ENCODE measurements at places on chromosomes 11 and 22.

DNA sequence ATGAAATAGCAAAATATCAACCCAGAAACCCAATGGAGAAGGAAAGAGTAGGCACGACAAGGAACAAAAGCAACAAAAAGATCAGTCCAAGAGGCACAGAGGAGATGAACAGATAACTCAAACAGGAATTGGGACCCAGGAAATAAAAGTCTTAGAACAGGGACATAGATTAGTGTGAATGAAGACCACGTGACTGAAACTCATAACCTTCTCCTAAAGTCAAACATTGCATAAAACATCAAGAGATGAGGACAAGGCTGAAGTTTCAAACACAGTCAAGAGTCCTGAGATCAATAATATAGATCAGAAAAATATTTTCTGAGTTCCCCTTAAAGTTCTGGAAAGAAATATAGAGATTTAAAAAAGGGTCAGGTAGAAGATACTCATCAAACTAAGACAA, 24.4 kb upstream of the OR56B4 start:
- DNase-seq = no peak

- DNase-seq = peak; percentile 10
Observed at GRCh38 chr22:28909375-28909774, 26.0 kb downstream of the ZNRF3 start.

- no peak for DNase-seq
Observed at GRCh38 chr11:70483077-70483861, 84.9 kb downstream of the CTTN start.

- no peak for DNase-seq
Observed at GRCh38 chr11:27317751-27318150, 45.3 kb downstream of the CCDC34 start.

DNA sequence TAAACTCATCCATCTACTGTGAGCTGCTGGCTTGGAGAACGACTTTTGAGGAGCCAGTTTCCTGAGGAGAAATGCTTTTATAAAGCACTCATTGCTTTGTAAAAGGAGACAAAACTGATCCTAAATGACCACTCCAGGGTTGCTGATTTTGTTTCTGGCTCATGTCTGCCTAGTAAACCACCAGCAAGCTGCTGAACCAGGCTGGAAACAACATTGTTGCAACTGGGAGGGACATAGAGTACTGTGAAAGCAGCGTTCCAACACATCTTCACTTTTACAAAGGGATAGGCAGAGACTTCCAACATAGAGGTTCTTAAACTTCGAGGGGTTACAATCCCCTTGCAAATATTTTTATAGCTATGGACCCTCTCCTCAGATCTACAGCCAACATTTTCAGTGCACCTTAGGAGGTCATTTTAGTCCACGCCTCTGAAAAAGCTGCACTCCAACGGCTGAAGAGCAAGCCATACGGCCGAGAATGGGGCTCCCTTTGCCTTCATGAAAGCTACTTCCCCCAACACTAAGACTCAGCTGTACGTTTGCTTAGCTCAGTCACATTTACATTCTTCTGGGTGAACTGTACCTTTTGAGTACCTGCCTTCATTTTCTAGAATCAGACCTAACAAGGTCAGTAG, 54.7 kb downstream of the PANX1 start:
- DNase-seq = no peak

GRCh38 chr11:17458268-17458667, 18.4 kb downstream of the ABCC8 start:
- DNase-seq = no peak

DNA sequence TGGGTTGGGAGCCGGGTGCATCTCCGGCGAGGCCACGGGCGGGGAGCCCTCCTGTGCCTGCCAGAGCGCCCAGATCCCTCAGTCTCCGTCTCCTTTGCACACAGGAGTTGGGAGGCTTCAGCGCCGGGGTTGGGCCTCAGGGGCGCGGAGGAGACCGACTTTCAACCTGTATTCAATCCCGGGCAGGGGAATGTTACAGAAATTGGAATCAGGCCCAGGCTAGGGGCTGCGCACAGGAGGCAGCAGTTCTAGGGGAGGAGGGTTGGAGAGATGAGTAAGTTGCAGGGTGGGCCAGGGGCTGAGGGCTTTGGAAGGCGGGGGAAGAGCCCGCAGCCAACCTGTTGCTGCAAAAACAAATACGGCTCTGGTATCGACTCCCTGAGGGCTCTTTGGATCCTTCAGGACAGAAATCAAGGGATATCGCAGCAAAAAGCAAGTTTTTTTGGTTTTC, 640 bp upstream of the KCNA4 start:
- DNase-seq = no peak

DNA sequence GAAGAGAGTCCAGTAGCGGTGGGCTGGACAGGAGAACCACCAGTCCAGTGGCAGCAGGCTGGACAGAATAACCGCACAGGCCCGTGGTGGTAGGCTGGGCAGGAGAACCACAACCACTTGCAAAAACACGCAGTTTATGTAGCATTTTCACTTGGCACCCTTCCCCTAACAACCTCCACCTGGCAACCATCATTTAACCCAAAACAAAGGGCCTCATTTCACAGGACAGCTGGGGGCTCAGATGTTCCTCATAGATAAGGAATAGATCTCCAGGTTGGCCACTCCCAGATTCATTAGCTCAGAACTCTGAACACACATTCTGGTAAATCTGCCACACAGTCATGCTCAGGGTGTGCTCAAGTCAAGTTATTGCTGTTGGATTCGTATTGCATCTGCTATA, 41.2 kb downstream of the SYTL2 start:
- no peak for DNase-seq

GRCh38 chr11:103624708-103625623, 411.5 kb upstream of the DDI1 start:
- DNase-seq = no peak

DNA sequence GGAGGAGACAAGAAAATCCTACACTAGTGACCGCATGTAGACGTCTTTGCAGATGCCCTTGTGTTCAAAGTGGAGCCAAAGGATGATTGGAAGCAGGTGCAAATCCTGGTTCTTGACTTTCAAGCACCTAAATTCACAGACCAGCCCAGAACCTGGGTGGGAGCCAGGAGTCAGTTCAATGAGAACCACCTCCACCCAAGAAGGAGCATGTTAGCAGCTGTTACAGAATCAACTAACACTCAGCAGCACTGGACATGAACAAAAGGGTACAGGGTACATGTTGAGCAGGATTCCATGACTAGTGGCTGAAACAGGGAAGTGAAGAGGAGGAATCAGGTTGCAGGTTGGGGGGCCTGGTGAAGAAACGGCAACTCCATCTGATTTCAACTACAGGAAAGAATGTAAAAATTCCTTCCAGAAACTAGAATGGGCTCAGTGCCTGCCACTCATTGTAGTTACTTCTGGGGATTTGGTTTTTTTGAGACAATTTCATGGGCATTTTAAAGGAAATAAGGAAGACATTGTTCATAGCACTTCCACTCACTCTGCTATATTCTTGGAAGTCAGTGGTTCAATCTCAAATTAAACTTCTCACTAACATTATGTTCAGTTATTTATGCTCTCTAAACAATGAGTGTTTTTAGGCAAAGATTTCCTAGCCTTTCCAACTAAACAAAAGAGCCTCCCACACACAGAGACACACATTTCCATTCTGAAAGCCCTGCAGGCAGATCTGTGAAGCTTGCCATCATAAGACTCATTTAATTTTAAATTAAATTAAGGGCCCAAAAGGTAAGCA, 173.3 kb downstream of the CADM1 start:
- DNase-seq = no peak

- no peak for DNase-seq
Observed at GRCh38 chr11:91209751-91210150, 986.9 kb upstream of the CHORDC1 start.

- DNase-seq = no peak
Observed at GRCh38 chr11:72475381-72475780, 41.0 kb upstream of the CLPB start.

DNA sequence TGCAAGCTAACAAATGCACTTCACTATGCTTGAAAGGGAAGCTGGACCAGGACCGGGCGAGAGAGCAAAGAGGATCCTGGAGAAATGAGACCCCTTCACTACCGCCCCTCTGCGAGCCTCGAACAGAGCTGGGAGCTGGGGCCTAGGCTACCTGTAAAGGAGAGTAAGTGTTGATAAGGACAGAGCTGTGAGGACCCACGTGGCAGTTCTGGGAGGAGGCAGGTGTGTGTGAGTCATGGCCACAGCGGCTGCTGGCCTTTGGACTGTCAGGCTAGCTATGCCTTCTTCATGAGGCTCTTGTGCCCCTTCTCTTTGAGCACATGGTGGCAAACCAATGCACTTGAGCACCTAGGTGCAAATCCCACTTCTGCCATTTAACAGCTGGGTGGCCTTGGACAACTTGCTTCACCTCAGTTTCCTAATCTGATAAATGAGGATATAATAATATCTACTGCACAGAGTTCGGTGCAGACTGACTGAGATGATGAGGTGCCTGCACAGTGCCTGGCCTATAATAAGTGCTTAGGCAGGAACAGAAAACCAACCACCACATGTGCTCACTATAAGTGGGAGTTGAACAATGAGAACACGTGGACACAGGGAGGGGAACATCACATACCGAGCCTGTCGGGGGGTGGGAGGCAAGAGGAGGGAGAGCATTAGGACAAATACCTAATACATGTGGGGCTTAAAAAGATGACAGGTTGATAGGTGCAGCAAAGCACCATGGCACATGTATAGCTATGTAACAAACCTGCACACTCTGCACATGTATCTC, 35.3 kb upstream of the KCNJ11 start:
- DNase-seq = no peak

All from stimulated activated CD8-positive, alpha-beta memory T cell treated with anti-CD3 and anti-CD28 coated beads, Interleukin-15, amount 100 ng/mL, for 24 hours (primary cell).